B cell (primary cell): ENCODE measurements at places on chromosomes 6 and 20.
A peak's percentile ranks its signal among the peaks of the same experiment; 100 is the strongest.

GRCh38 chr6:35218021-35218420, 4.3 kb downstream of the SCUBE3 start:
- H3K27ac ChIP-seq: no peak overlapping the region
- peaks cover 55% of the 10 kb centered on the region for H3K27me3 ChIP-seq
- no peak for DNase-seq
- no peak overlapping the region for H3K4me3 ChIP-seq
- no peaks in the 10 kb centered on the region for H3K36me3 ChIP-seq

GRCh38 chr6:136087986-136088385, 162.1 kb downstream of the MTFR2 start:
- no peaks in the 10 kb centered on the region for H3K27me3 ChIP-seq
- DNase-seq: no peak
- H3K4me3 ChIP-seq: no peak overlapping the region

DNA sequence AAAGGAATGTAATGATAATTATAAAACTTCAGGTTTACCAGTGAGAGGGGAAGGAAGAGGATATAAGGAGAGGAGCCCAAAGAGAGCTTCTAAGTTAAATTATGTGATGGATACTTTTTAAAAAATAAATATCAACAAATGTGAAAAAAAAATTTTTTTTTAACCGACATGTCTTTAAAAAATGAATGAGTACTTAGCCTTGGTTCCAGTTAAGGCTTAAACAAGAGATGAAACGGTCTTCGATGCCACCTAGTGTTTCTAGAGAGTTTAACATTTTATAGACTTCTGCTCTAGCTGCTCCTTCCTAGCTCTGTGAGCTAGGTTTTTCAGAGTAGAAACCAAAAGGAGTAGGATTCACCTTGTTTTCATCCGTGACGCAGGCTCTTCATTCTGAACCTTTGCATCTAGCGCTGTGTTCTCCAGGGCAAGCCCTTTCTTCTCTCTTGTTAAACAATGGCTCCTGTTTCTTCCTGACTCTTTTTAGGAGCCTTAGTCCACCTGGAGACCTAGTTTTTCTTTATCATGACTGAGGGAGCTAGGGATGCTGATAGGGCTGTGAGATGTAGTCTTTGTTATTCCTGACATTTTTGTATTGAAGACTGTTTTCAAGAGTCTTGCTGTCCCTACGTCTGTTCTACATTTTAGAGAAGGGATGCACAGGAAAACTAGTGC, 42.4 kb upstream of the GNRH2 start:
- no peak overlapping the region for H3K4me3 ChIP-seq
- no peaks in the 10 kb centered on the region for H3K4me1 ChIP-seq
- H3K36me3 ChIP-seq: peaks cover 15% of the 10 kb centered on the region
- H3K27me3 ChIP-seq: no peaks in the 10 kb centered on the region
- DNase-seq: peak; percentile 50
- no peak overlapping the region for H3K27ac ChIP-seq

DNA sequence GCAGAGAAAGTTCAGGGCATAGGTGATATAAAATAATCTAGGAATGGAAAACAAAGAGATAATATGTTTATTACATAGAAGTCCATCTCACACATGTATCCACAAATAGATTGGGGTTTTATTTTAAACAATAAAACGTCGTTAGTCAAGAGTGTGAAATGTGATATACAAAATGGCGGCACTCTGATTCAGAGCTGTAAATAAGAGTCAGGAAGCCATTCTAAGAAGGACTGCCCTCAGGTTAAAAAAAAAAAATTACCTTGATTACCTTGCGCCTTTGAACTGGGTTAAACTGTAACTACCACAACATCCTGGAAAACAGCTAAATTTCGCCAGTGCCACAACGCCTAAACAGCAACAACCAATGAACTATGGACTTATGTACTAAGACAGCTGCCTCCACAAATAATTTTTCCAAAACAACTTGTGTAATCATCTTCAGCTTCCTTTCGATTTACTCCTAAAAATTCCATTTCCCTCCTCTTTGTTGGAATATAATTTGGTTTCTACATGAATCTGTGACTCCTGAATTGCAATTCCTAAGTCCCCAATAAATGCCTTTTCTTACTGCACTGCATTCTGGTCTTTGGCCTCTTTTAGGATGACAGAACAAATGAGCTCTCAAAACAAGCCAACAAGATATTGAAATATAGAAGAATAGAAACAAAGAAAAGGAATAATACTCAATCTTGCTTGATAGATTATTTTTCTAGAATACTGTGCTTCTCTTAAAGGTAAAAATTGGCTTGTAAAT, 1019.5 kb upstream of the MAP3K7 start:
- H3K27me3 ChIP-seq: no peaks in the 10 kb centered on the region
- H3K27ac ChIP-seq: no peak overlapping the region
- H3K36me3 ChIP-seq: no peaks in the 10 kb centered on the region
- H3K4me3 ChIP-seq: no peak overlapping the region
